ENCODE measurements at places on chromosomes 5 and 9.

DNA sequence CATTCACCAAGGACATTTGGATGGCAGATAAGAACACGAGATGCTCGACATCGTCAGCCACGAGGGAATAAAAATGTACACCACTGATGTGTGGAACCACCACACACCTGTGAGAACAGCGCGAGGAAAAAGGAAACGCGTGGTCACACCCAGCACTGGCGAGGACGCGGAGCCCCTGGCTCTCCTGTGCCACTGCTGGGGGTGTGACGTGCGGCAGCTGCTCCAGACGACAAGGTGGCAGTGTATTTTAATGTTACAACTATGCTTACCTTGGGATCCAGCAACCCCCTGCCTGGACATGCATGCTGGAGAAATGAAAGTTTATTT is 13.6 kb upstream of the CEP72 start:
- no peak for DNase-seq

- no peak for DNase-seq
Observed at GRCh38 chr5:64347309-64347708, 158.5 kb upstream of the RGS7BP start.

- DNase-seq: peak; percentile 38
Observed at GRCh38 chr5:176837707-176838115, 27.4 kb downstream of the UNC5A start.

- no peak for DNase-seq
Observed at GRCh38 chr5:127003798-127004495, 26.4 kb downstream of the MARCHF3 start.

- DNase-seq: no peak
Observed at GRCh38 chr9:17402309-17402708, 176.6 kb upstream of the SH3GL2 start.

- no peak for DNase-seq
Observed at GRCh38 chr5:174056064-174056847, 10.8 kb downstream of the NSG2 start.

DNA sequence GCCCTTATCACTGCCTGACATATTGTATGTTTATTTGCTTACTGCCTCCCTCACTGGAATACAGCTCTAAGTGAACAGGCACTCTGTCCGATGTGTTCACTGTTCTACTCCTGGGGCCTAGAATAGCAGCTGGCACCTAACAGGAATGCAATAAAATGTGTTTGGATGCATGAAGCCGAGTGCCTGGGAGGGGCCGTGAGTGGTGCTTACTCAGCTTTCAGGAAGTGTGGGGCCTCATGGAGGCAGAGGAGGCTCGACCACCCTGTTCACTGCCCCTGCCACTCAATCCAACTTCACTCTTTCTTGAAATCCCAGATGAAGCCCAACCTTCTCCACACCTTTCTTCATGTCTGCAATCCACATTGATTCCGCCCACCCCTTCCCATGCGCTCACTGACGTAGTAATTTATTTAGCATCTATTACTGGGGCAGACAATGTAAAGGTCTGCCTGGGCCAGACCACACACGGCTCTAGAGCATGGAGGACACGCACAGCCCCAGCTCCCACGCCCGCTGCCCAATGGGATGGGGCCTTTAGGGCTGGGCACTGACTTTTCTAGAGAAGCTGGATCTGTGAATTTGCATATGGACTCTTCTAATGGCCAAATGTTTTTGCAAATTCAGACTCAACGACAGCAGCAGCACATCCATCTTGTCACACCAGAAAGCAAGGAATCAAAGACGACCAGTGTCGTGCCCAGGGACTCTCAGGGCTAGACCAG is 21.3 kb downstream of the TBC1D9B start:
- DNase-seq: no peak

DNA sequence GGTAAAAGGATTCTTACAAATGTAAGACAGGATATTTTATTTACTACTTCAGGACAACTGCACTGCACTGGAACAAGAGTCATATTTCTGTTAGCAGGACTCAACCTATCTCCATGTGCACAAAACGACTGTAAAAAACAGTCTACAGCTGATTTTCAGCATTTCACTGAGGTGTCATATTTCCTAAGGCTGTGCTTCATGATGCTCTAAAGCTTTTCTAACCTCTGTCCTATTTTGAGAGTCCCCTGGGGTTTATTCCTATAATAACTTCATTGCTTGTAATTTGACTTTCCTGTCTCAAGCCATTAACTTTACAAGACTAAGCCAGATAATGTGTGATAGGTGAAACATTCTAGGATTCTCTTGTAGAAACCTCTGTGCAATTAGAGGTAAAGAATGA is 472.3 kb downstream of the HINT1 start:
- DNase-seq: no peak

GRCh38 chr9:116168231-116168630 is 14.6 kb downstream of the PAPPA start:
- no peak for DNase-seq

DNA sequence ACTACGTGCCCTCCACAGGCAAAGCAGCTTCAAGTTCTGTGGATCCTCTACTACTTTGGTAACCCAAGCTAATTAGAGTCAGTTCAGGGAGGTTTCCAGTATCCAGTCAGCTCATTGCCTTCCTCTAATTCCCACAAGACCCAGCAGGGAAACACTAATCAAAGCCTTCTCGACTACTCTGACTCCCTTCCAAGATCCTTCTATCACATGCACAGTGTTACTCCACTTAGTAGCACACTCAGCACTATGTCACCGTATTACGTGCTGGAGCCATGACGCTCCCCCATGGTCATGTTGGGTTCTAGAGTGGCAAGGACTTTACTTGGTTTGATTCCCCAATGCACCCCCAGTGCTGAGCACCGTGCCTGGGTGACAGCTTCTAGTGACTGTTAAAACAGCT is 53.0 kb downstream of the DCP2 start:
- DNase-seq: no peak

GRCh38 chr9:18058564-18059442 is 415.1 kb upstream of the ADAMTSL1 start:
- no peak for DNase-seq

DNA sequence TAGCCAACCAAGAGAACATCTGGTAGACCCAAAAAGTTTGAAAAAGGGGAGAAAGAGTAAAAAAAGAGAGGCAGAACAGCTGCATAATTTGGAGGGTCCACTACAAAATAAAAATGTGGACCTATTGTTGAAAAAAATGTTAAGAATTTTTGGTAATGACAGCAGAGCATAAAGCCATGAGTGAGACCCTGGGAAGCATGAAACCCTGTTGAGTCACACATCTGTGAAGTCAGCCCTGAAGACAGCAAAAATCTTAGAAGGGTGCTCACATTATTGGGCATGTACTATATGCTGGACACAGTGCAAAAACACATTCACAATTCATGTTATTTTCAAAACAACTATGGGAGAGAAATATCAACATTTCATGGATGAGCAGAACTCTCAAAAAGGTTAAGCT is 56.4 kb upstream of the LIFR start:
- DNase-seq: no peak

- DNase-seq: no peak
Observed at GRCh38 chr9:97994703-97995102, 11.6 kb downstream of the ANP32B start.

- no peak for DNase-seq
Observed at GRCh38 chr9:91297306-91297705, 64.4 kb downstream of the AUH start.

- no peak for DNase-seq
Observed at GRCh38 chr9:122138560-122139268, 20.9 kb downstream of the NDUFA8 start.

- no peak for DNase-seq
Observed at GRCh38 chr5:147084702-147085101, 150.1 kb upstream of the STK32A start.

GRCh38 chr5:110681109-110681508 is 45.4 kb downstream of the TMEM232 start:
- DNase-seq: no peak

DNA sequence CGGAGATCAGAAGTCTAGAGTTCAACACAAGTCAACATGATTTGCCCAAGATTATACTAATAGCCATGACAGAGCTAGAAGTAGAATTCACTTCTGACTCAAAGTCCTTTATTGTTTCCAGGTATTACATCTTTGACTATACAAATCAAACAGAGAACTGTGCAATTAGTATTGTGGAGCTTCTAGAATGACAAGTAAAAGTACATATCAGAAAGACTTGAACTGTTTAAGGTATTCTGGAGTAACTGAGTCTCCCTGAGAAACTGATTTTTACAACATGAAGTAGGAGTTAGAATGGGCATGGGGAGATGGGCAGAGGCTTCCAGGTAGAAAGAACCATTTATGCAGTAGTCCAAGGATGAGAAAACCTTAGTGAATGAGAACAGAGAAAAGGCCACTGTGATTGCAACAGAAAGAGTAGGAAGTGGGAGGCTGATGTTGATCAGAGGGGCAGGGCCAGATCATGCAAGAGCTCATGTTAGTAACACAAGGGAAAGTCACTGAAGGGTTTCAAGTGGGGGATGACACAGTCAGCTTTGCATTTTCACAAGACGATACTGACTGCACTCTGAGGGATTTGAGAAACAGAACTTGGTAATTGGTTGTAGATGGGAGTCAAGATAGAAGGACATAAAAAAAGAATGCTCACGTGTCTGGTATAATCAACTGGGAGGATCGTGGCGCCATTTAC is 280.7 kb downstream of the RFX3 start:
- no peak for DNase-seq

GRCh38 chr9:90499761-90500160 is 142.9 kb downstream of the DIRAS2 start:
- no peak for DNase-seq

DNA sequence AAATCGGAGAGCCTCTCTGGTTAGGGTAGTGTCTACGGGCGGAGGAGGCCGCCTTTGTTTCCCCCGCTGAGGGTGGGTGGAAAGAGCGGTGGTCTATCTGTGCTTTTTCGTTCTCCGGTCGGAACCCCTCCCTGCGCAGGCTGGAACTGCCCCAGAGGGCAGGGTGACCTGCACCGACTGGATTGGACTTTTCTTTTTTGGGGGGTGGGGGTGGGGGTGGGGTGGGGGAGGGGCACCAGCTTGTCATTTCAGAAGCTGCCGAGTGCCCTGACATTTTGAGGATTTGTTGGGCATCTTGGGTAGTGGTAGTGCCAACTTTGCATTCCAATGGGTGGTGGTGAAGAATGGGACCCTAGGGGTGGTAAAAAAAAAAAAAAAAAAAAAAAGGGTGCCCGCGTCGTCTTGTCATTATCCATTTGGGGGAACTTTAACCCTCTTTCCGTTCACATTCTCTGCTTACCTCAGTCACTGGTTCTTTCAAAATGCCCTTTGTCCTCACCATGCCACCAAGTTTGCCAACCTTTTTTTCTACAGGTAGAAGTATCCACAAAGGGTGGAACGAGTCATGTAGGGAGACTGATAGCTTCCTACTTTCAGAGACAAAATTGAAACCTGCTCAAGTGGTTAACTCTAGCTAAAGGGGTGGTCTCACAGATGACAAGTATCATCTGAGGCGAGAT is 1.3 kb downstream of the UBE2R2 start:
- no peak for DNase-seq

DNA sequence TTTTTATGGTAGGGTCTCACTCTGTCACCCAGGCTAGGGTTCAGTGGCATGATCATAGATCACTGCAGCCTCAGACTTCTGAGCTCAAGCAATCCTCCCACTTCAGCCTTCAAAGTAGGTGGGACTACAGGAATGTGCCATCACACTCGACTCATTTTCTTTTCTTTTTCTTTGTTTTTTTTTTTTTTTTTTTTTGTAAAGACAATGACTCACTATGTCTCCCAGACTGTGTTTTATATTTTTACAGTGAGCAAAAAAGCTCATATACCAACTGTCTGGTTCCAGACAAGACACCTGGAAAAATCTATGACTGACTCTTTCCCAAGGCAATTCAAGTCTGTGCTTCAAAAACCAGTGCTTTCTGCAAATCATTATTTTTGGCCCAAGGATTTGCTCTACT is 10.8 kb upstream of the FOXD1 start:
- no peak for DNase-seq

DNA sequence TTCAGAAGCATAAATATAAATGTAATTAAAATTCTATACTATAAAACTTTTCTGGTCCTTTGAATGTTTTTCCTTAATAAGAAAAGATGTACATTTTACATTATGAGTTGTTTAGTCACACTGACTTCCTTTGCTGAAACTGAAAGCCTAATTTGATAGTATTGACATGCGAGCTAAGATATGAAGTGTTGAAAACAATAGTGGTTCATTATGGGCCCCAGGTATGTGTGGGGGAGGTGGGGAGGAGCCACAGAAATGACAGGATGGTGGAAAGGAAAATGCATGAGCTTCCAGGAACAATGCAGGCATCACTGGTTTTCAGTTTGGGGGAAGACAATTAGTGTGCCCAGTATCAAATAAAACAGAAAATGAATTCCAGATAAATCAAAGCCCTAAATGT is 35.4 kb upstream of the RLN1 start:
- DNase-seq: no peak

DNA sequence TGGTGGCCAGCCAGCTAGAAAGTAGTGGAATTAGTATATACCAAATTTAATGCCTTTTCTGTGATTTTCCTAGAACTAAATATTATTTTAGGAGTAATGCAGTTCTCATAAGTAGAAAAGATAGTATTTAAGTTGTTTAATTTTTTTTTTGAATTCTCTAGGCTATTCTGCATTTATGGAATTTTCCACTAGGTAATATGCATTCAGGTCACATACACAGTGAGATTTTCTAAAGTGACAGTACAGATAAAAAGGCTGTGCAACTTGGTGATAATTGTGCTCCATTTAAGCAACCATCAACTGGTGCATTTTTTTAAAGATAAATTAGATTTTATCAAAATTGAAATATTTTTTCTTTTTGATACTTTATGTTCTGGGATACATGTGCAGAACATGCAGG is 111.5 kb downstream of the SCAMP1 start:
- no peak for DNase-seq

- DNase-seq: no peak
Observed at GRCh38 chr5:42881416-42882117, 69.9 kb upstream of the SELENOP start.

DNA sequence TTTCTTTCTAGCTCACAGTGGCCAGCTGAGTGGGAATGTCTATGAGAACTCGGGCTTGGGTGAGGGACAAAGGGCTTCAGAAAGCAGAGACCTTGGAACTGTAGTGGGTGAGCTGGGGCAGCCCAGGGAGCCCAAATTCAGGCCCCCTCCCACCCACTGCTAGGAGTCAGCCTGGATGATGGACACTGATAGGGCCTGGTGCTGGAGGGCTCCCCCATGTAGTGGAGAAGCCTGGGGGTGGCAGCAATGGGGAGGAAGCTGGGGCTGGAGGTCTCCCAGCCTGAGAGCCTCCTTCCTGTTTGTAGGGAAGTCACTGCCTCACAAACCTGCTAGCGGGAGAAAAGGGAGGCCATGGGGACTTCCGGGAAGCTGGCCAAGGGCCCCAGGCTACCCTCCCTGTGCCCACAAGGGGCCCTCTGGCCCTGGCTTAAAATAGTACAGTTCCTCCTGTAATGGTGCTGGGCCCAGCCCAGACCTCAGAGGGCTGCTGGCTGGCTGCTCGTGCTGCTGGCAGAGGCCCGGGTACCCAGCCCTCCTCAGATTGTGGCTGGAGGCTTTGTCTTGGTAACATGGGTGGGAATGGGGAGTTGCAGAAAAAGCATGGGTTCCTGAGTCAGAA is 6.3 kb upstream of the NR5A1 start:
- no peak for DNase-seq

- DNase-seq: no peak
Observed at GRCh38 chr5:112467485-112467884, 48.4 kb upstream of the EPB41L4A start.
